ENCODE measurements at places on chromosomes 5 and 9. TPM values are rescaled to one million over a fixed set of nuclear protein-coding genes. Genes with fewer than 3 reads are reported as not detected.

The CDHR2 gene
- 0.33 TPM for total RNA-seq

The ASS1 gene
- total RNA-seq: 71.3 TPM

The GCNT1 gene
- 1.3 TPM for total RNA-seq

The LEAP2 gene
- 1.9 TPM for total RNA-seq

The GALNT12 gene
- 0.55 TPM for total RNA-seq

DNA sequence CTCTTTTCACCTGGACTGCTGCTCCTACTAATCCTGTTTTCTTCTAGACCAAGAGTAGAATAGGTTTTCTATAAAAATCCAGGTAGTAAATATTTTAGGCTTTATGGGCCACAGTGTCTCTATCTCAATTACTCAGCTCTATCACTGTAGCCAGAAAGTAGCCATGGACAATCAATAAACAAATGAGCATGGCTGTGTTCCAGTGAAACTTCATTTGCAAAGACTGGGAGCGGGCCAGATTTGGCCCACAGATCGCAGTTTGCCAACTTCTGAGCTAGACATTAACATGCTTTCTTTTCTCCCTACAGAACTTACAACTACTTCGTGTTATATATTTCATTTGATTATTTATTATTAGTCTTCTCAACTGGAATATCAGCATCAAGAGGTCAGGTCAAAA lies 30.2 kb downstream of the BRINP1 start:
- DNase-seq: no peak

- no peak for DNase-seq
These were observed 8.2 kb downstream of the RAPGEF1 start for GRCh38 chr9:131731644-131732043.

DNA sequence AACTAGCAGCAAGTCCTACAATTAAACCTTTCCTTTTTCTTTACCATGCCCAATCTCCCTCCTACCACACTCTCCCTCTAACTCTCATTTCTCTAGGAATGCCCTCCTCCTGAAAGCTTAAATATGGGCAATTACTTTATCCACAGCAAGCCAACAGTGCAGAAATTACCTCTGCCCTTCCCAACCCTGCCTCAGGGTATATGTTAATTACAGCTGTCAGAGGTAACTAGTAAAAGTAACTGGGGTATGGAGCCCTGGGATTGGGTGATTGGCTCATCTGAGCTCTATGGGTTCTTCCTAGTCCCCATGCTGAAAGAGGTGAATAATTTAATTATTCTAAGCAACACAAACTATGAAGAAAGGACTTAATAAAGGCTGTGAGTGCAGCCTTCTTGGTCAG lies 478.9 kb upstream of the NMUR2 start:
- no peak for DNase-seq

DNA sequence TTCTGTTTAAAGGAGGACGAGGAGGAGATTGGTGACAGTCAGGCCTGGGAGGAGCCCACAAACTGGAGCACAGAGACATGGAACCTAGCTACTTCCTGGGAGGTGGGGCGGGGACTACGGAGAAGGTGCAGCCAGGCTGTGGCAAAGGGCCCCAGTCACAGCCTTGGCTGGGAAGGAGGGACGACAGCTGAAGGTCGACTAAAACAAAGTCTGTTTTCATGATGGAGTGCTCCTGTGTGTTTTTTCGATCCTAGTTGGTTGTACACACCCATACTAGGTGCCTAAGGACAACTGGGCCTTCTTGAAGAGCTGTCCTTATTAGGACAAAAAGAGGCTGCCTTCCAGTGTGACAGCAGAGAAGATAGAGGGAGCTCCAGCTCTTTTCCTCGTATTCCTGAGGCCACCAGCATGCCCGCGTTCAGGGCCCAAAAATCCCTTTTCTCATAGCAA lies 2.9 kb downstream of the CCDC107 start:
- DNase-seq: no peak

DNA sequence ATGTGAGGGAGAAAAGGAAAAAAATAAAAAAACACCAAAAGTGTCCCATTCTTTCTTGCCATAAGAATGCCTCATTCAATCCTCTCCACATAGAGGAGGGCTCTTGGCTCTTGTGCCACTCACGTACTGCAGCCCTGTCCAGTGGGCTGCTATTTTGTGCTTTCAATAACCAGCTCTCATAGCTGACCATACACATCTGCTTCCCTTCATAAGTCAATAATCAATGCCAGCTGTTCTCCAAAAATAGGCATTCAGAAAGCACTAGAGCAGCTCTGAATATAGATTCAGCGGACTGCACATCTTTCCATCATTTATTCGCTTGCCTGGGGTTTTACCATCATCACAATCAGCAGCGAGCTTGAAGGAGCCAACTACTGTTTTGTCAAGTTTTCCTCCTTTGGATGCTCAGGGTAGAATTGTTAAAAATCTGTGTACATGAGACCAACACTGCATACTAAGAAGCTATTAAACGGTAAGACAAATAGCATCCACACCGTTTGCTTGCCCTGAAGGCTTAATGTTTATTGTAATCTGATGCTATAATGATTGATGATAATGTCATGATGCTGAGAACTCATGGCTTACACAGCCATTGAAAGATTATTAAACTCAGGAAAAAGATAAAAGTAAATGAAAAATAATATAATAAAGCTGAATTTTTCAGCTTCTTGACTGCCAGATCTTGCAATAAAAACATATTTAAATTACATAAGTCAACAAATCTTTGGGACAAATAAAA lies 80.0 kb downstream of the OXCT1 start:
- no peak for DNase-seq

- no peak for DNase-seq
These were observed 31.7 kb downstream of the HSDL2 start for GRCh38 chr9:112411626-112412027.

DNA sequence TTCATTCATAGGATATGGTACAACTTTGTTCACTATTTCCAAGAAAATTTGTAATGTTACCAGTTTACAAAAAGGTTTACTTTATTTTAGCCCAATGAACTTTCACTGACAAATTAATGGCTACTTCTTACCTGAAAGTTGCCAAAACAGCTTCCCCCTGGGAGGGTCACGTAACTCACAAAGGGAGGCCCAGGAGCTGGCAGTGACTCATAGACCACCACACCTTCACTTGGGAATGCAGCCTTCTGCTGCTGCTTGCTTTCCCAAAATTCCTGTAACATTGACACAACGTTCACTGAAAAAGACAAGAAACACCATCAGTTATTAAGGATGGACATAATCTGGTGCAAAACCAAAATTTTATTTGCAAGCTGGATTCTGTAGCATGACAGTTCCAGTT lies 18.1 kb downstream of the LIX1 start:
- no peak for DNase-seq

GRCh38 chr9:115938479-115938878 lies 215.1 kb upstream of the PAPPA start:
- no peak for DNase-seq

DNA sequence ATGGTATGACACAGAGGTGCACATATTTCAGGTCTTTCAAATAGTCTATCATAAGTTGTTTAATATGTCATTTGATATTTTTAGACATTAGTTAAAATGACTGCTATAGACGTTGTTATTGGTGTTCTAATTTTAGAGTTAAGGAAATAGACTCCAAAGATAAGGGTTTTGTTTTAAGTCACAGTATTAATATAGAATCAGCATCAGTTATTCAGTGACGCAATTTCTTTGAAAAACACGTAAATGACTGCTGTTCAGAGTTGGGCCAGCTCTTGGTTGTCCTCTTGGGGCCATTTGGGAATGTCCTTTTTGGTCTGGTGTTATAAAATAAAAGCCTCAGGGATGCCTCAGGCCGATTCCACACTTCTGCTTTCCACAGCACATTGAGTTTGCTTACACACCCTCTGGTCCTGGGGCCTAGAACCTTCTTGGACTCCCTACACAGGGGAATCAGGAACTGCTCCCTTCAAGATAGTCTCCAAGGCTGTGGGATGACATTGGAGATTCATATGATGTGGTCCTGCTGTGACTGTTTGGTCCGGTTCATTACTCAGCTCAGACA lies 14.3 kb downstream of the OTULIN start:
- no peak for DNase-seq

GRCh38 chr9:1050125-1050895 lies at the start of gene DMRT2:
TSS of gene DMRT2 (plus strand) at chr9:1050357. CDS start at chr9:1051614, 1,257 bp downstream.
- DNase-seq: peak; percentile 88

DNA sequence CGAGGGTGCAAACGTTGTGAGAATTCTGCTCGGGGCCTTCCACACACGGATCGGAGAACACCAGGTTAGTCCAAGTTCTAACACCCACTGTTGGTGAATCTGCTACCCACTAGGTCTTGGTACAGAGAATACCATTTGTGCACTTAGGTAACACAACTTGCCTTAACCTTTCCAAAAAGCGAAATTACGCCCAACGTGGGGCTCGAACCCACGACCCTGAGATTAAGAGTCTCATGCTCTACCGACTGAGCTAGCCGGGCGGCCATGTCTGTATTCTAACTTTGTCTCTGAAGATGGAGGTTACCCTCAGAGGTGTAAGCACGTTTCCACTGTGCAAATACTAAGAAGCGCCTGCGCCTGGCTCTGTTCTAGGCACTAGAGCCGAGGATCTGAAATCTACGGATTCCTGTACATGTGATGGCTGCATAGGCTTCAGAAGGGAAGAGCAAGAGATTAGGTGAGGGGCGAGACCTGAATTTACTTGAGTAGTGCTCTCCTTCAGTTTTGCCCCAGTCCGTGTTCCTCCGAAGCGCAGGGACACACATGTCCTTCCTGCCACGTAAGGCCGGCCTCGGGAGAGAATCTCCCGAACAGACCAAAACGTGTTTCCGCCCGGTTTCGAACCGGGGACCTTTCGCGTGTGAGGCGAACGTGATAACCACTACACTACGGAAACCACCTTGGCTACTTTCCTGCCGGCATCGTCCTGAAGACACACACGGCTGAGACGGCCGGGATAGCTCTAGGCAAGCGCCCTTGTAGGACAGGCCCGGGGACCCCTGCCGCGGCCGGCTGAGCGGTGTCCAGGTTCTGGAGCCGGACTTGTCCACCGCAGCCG lies 1.1 kb upstream of the TRIM41 start:
- peak; percentile 91 for DNase-seq

DNA sequence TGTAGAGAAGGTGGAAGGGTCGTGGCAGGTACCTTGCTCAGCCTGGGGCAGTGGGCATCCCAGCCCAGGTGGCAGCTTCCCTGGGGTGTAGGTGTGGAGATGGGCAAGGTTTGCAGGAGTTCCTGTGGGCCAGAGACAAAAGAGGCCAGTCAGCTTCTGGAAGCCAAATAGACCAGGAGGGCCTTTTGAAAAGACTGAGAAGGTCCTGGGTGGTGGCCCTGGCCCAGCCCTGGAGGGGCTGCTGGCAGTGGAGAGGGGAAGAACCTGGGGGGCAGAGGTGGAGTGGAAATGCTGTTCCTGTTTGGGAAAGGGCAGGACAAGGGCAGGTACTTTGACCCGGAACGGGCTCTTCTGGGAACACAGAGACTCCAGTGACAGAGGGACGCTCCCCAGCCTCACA lies 7.0 kb upstream of the IL3 start:
- peak; percentile 3 for DNase-seq

- DNase-seq: peak; percentile 69
These were observed 30.1 kb downstream of the PTPA start for GRCh38 chr9:129141066-129142041.

GRCh38 chr5:37814699-37815098 lies 25.1 kb downstream of the GDNF start:
- DNase-seq: no peak

DNA sequence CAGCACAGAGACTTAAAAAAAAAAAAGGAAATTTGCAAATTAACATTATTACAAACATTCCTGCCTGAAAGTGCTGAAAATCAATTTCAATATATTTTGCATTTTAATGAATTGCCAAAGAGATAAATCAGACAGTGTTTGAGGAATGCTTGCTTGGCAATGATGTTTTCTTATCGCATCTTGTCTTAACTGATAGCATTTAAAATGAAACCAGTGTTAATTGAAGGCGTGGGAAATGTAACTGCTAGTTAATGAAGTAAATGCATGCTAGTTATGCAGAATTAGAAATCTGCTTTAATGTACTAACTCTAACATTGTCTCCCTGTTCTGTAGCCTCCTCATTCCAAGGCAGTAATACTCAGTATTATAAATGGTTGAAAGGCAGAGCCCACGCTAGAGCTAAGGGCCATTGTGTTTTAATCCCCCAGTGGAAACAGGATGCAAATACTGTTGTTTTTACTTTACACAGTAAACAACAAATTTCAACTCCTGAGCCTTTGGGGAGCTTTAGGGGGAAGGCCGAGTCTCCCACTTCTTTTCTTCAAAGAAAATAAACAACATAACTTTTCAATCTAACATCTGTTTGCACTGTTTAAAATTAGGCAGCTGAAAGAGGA lies 586.9 kb downstream of the TLE4 start:
- no peak for DNase-seq

- no peak for DNase-seq
These were observed 175.5 kb upstream of the SV2C start for GRCh38 chr5:75907651-75908050.

DNA sequence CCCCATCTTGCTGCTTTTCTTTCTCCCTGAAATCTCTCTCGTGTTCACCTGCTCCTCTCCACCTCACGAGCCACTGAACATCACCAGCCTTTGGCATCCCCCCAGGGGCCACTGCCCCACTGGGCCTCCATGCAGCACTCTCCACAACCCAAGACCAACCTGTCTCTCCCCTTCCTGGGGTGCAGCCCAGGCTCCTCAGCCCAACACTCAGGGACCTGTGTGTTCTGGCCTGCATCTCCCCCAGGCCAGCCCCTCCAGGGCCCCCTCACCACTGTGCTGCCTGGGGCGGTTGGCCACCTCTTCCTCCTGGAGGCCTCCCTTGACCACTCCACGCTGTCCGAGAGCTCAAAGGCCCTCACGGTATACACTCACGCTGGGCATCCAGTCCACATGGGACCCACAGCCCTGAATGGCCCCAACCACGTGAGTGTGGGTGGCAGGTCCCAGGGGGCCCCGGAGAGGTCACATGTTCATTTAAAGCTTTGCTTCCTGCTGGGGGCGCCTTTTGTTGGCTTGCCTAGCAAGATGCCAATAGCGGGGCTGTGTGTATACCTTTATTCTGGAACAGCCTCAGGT lies 453 bp upstream of the DOK3 start:
- DNase-seq: no peak

DNA sequence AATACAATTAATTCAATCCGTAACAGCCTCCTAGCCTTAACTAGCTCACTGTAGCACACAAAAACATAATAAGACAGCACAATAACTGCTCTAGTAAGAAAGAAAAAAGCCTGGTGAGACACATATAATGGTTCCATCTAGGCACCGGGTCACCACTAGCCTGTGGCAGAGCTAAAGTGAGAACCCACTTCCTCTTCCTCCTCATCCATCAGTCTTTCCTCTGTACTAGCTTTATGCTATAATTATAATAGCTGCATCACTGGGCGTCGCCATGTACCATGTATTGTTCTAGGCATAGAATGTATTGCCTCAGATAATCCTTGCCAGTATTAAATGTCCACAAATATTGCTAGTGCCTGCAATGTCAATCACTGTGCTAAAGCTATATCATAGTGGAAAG lies 23.1 kb downstream of the ADRB2 start:
- DNase-seq: no peak

GRCh38 chr5:91245074-91245452 lies 138.1 kb downstream of the ARRDC3 start:
- DNase-seq: peak; percentile 41

DNA sequence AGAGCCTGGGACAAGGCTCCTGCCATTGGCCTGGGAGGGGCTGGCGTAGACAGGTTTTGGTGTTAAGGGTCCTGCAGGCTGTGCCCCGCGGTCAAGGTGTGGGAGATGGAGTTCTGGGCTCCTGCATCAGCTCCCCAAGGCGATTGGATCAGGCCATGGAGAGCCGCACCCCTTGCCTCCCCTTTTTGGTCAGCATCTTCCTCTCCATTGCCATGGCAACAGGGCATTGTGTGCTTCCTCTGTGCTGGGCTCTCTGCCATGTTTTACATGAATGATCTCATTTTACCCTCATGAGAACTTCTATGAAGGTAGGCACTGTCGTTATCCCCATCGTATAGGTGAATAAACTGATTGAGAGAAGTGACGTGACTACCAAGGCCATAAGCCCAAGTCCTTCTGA lies 344.3 kb upstream of the CLINT1 start:
- DNase-seq: no peak
